ENCODE measurements at places on chromosomes 13 and 19.

- DNase-seq, result no peak
Observed at GRCh38 chr13:99093997-99094396, 106.7 kb upstream of the UBAC2 start.

DNA sequence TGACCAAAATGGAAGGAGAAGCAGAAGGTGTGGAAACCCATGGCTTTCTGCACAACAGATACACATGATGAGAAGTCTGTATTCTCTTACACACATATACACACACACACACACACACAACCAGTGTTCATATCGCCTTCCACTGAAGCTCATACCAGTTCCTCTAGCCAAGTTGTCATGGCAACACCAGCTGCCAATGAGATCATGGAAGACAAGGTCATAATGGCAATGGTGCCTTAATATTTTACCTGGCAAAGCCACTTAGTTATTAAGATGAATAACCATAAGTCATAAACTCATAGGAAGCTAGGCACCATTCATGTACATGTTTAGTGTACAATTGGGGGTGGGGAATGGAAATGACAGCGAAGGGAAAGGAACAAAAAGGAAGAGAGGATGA, 2.6 kb upstream of the DHRS12 start:
- peak; percentile 53 for DNase-seq

- no peak for DNase-seq
Observed at GRCh38 chr13:44763615-44764301, 187.6 kb upstream of the TSC22D1 start.

GRCh38 chr13:22053053-22053452, 382.2 kb downstream of the FGF9 start:
- DNase-seq, result no peak

DNA sequence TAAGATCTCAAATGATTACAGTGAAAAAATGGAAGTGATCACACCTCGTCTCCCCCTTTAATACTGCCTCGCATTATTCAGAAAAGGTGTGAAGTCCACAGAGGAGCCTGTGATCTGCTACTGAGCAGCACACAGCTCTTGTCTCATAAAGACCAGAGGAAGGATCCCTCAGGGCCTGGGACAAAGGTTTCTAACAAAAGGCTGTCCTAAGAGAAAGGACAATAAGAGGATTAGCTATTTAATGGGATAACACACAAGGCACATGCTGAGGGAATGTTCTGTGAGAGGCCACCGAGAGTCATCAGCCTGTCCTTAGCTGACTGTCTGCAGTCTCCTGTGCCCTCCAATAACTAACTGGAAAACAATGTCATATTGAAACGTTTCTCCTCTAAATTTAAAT, 26.7 kb downstream of the EBPL start:
- DNase-seq, result no peak

DNA sequence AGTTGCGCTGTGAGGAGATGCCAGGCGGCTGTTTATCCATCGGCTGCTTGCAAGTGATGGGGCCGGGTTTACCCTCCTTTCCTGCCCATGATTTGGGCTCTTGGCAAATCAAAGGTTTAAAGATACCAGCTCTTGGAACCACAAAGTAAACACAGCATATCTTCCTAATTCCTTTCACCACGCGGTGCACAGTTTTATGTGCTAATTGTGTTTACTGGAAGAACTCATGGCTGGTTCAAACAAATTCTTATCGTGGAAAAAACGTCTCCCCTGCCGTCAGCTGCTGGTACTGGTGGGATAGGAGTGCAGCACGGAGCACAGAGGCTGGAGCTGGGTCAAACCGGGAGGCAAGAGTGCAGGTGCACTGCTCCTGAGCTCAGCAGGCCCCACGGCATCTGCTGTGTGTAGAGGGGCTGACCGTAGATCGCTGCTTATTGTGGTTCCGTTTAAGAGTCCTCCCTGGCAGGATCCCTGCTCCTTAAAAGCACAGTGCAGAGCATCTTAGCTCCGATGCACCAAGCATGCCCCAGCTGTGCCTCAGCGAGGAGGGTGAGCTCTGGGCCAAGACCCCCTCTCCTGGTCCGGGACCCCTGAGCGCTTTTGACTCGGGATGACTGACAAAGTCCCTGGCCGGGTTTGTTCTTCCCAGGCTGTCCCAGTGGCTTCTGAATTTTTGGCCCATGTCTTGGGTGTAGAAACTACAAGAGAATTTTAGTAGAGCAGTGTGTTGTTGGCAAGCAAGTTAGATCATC, 51.3 kb upstream of the GAS6 start:
- no peak for DNase-seq

DNA sequence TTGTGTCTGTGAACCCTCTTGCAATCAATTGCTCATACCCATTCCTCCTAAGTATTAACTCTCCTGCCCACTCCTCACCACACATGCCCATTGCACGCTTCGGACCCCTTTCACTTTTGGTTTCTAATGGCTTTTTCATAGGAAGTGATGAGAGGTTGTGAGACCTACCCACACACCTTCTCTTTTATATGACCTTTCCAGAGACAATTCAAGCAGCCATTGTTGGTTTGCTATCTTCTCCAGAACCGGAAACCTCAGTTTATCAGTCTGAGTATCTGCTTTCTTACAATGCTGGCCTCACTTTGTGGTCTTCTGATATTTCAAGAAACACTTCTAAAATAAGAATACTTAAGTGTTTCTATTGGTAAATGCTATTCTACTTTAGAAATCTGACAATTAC, 1550.8 kb upstream of the SLC10A2 start:
- no peak for DNase-seq

DNA sequence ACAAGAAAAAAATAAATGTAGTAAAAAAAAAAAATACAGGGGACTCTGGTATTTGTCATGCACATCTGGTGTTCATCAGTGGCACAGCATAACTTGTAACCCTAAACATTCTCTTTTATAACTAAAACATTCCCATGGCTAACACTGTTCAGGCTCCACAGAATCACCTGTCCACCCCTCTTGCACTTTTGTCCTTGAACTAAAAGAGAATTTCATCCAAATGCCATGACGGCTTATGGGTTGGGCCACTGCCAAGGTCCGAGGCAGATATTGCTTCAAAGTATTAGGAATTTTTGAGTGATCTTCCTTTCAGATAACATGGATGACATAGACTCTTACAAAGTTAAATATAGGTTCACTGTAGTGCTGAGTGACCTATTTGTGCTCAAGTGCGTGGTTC, 25.7 kb upstream of the SERP2 start:
- no peak for DNase-seq

DNA sequence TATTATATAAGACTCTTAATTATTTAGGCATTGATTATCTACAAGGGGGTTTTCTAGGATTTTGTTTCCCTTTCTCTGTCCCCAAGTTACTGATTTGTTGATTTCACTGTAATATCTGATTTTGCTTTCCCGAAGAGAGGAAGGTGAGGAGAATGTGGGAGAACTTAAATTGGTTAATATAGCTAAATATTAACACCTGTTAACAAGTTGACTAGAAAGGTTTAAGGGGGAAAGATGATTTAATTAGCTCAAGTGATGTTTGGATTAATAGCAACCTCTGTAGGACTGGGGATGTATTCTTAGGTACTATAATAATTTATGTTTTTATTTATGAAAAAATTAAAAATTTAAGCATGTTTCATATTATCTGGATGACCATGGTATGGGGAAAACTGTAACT, 35.1 kb downstream of the SPATA13 start:
- no peak for DNase-seq

DNA sequence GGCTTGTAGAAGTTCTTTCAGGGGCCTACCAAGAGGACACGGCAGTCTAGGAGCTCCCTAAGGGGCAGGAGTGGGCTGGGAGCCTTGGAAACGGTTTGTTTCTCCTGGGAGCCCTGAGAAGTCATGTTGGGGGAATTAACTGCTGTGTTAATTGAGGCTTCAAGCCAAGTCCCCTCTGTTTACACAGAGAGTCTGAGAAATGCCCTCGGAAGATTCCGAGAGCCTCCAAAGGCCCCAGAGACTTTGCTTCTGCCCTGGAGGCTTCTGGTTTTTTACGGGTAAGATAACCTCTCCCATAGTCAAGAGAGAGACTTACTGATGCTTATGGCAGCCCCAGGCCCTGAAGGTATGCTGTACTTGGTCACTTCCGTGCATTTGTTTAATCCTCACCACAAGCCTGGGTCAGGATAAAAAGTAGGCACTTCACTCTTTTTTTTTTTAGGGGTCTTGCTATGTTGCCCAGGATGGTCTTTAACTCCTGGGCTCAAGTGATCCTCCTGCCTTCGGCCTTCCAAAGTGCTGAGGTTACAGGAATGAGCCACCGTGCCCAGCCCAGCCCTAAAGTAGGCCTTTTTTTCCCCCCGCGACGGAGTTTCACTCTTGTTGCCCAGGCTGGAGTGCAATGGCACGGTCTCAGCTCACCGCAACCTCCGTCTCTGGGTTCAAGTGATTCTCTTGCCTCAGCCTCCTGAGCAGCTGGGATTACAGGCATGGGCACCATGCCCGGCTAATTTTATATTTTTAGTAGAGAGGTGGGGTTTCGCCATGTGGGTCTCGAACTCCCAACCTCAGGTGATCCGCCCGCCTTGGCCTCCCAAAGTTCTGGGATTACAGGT, 15.2 kb downstream of the IER2 start:
- no peak for DNase-seq

GRCh38 chr19:1336079-1336684, 47.5 kb upstream of the NDUFS7 start:
- no peak for DNase-seq

DNA sequence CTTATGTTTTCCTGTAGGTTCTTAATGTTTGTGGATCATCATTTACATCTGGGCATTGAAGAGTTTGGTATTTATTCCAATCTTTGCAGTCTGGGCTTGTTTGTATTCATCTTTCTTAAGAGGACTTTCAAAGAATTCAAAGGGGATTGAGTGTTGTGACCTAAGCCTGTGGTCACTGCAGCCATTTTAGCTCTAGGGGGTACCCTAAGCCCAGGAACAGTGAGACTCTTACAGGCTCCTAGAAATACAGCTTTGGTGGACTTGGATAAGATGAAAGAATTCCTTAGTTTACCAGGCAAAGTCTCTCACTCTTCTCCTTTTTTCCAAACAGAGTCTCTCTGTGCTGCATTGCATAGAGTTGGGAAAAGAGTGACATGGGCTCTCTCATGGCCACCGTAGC, 2539.0 kb upstream of the PCDH20 start:
- DNase-seq, result no peak

DNA sequence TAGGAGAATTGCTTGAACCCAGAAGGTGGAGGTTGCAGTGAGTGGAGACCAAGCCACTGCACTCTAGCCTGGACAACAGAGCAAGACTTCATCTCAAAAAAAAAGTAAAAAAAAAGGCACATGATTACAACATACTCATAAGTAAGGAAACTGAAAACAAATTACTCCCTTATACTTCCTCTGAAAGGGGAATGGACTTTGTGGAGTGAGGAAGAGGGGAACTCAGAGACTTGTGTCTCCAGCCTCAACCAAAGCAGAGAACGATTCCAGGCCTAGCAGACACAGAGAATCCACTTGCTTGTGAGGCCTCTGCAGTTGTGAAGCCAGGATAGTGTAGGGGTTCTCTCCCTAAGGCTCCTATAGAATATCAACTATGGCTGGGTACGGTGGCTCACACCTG, 4.3 kb upstream of the LATS2 start:
- no peak for DNase-seq

GRCh38 chr19:45195764-45196163, 17.2 kb downstream of the BLOC1S3 start:
- DNase-seq, result no peak

GRCh38 chr13:64704121-64704649, 2526.0 kb downstream of the PCDH9 start:
- DNase-seq, result no peak

GRCh38 chr19:44753626-44753931, 5.1 kb downstream of the BCL3 start:
- DNase-seq, result no peak

- DNase-seq, result no peak
Observed at GRCh38 chr13:28043224-28043623, 54.7 kb upstream of the URAD start.

- no peak for DNase-seq
Observed at GRCh38 chr13:29379865-29380264, 215.6 kb downstream of the SLC7A1 start.

DNA sequence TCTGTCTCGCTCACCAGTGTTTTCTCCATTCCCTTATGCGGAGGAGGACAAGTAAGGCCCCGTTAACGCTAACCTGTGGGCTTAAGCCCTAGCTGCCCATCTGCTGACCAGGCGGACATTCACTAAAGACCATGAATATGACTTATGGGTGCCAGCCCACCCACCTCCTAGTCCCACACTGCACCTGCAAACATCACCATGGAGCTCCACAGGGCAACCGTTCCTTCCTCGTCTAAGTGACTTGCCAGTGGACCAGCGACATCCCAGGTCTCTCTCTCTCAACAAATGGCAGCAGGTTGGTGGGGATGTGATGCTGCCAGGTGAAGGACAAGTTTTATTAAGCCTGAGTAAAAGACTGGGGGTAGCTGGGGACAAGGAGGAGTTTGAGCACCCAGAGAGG, 55.2 kb downstream of the CCDC70 start:
- no peak for DNase-seq

All from CD4-positive, alpha-beta T cell treated with Interleukin-1 beta for 1 hour (primary cell).